ENCODE measurements at places on chromosomes 3 and 15. TPM values are rescaled to one million over a fixed set of nuclear protein-coding genes. Genes with fewer than 3 reads are reported as not detected.
A peak's percentile ranks its signal among the peaks of the same experiment; 100 is the strongest.

DNA sequence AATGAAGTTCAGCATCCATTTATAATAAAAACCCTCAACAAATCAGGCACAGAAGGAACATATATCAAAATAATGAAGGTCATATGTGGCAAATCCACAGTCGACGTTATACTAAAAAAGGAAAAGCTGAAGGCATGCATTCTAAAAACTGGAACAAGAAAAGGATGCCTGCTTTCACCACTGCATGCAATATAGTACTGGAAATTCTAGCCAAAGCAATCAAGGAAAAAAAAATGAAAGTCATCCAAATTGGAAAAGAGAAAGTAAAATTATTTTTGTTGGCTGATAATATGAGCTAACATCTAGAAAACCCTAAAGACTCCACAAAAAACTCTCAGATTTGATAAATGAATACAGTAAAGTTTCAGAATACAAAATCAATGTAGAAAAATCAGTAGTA lies 1123.2 kb downstream of the TBL1XR1 start:
- no peaks in the 10 kb centered on the region for H3K4me1 ChIP-seq
- no peaks in the 10 kb centered on the region for H3K27me3 ChIP-seq

DNA sequence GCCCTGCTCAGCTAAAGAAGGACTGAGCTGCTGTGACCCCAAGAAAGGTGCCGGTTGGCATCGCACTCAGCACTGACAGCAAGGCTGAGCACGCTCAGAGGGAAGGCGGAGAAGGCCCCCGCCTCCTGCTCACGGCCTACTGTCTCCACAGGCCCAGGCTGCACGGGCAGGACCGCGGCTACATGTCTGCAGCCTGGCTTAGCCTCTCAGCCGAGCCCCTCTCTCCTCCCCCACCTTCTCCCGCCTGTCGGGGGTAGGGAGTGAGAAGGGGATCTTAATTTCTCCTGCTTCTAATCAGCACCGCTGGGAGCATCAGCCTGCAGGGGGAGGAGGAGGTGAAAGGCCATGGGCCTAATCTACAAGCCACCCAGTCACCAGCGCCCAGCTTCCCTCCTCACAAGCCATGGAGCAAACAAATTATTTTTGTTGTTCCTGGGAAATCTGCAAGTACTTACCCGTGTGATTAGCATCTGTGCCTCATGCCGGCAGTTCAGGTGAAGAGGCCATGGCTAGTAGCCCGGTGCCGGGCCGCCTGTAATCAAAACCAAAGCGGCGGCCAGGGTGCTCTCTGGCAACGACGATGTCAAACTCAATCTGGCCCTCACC lies 68.1 kb downstream of the EPHB3 start:
- no peak for DNase-seq
- no peak overlapping the region for H3K4me3 ChIP-seq
- H3K4me1 ChIP-seq = no peaks in the 10 kb centered on the region
- no peaks in the 10 kb centered on the region for H3K27me3 ChIP-seq
- no peaks in the 10 kb centered on the region for H3K36me3 ChIP-seq

DNA sequence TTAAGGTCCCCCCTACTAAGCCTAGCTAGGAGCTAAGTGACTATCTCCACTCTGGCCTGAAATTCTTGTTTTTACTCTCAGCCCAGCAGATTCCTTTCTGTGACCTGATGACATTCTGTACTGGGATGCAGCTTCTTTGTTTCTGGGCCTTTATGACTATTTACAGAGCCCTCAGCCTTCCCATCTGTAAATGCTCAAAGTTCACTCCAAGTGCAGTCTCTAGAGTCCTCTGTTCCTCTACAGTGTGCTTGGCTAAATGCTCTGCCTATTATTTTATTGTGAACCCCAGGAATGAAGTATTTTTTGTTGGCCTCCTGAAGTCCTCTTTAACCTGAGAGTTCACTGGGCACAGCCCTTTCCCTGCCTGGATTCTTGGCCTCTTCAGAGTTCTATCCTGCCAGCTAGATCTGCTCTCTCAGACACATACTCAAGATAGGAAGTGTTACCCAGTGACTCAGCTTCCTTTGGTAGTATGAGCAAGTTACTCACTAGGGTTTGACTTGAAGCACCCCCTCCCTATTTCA lies 278.1 kb upstream of the P2RY1 start:
- H3K4me1 ChIP-seq = no peaks in the 10 kb centered on the region
- H3K27me3 ChIP-seq = no peaks in the 10 kb centered on the region
- H3K36me3 ChIP-seq = no peaks in the 10 kb centered on the region
- no peak overlapping the region for H3K4me3 ChIP-seq

- H3K4me1 ChIP-seq = peaks cover 3% of the 10 kb centered on the region
- no peaks in the 10 kb centered on the region for H3K27me3 ChIP-seq
- no peak overlapping the region for H3K4me3 ChIP-seq
- peak; percentile 36 for DNase-seq
- no peaks in the 10 kb centered on the region for H3K36me3 ChIP-seq
Observed at GRCh38 chr3:72907131-72907711, 19.4 kb downstream of the GXYLT2 start.

GRCh38 chr3:34196914-34197313 lies 398.5 kb downstream of the PDCD6IP start:
- no peaks in the 10 kb centered on the region for H3K4me1 ChIP-seq
- H3K4me3 ChIP-seq = no peak overlapping the region
- no peaks in the 10 kb centered on the region for H3K27me3 ChIP-seq
- no peak for DNase-seq
- peak overlapping the region; percentile 32 for H3K27ac ChIP-seq

GRCh38 chr3:113251817-113252216 lies 40.5 kb downstream of the BOC start:
- no peaks in the 10 kb centered on the region for H3K36me3 ChIP-seq
- no peak overlapping the region for H3K4me3 ChIP-seq
- DNase-seq = no peak
- H3K4me1 ChIP-seq = no peaks in the 10 kb centered on the region

DNA sequence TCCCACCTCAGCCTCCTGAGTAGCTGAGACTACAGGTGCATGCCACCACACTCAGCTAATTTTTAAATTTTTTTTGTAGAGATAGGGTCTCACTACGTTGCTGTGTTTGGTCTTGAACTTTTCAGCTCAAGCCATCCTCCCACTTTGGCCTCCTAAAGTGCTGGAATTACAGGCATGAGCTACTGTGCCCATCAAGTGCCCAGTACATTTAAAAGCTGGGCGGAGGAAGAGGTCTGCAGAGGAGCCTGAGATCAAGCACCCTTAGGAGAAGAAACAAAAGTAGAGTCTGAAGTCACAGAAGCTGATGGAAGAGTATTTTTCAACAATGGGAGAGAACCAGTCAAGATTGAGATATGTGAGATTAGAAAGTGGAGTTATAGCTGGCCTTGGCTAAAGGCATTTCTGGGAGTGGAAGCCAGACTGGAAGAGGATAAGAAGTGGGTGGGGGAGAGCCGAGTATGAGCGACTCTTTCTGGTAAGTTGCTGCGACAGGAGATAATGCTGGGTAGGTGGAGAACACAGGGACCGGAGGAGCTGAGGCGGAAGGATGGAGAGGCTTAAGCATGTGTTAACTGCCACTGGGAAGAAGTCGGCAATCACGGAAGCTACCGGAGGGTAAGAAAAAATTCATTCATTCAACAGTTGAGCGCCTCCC lies 782 bp upstream of the IREB2 start:
- no peaks in the 10 kb centered on the region for H3K27me3 ChIP-seq
- no peaks in the 10 kb centered on the region for H3K4me1 ChIP-seq
- peak overlapping the region; percentile 100 for H3K4me3 ChIP-seq
- H3K27ac ChIP-seq = peak overlapping the region; percentile 99

GRCh38 chr15:93065641-93066045 lies 23.4 kb downstream of the RGMA start:
- H3K27ac ChIP-seq = peak overlapping the region; percentile 40
- no peaks in the 10 kb centered on the region for H3K36me3 ChIP-seq
- no peak overlapping the region for H3K4me3 ChIP-seq
- H3K27me3 ChIP-seq = no peaks in the 10 kb centered on the region
- peaks cover 18% of the 10 kb centered on the region for H3K4me1 ChIP-seq

DNA sequence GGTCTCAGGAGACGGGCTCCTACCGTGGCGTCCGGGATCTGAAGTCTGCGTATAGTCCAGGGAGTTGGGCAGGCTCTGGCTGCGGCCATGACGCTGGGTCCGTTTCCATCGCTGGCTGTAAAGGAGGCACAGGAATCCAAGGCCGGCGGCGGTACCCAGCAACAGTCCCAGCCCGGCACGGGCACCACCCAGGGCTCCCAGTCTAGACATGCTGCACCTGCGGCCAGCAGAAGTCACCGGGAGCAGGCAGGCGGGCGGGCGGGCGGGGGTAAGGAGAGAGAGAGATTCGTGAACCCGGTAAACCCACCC lies 526 bp downstream of the RMDN3 start:
- H3K36me3 ChIP-seq = no peaks in the 10 kb centered on the region
- H3K27ac ChIP-seq = peak overlapping the region; percentile 93
- H3K4me1 ChIP-seq = no peaks in the 10 kb centered on the region
- peak overlapping the region; percentile 77 for H3K4me3 ChIP-seq

DNA sequence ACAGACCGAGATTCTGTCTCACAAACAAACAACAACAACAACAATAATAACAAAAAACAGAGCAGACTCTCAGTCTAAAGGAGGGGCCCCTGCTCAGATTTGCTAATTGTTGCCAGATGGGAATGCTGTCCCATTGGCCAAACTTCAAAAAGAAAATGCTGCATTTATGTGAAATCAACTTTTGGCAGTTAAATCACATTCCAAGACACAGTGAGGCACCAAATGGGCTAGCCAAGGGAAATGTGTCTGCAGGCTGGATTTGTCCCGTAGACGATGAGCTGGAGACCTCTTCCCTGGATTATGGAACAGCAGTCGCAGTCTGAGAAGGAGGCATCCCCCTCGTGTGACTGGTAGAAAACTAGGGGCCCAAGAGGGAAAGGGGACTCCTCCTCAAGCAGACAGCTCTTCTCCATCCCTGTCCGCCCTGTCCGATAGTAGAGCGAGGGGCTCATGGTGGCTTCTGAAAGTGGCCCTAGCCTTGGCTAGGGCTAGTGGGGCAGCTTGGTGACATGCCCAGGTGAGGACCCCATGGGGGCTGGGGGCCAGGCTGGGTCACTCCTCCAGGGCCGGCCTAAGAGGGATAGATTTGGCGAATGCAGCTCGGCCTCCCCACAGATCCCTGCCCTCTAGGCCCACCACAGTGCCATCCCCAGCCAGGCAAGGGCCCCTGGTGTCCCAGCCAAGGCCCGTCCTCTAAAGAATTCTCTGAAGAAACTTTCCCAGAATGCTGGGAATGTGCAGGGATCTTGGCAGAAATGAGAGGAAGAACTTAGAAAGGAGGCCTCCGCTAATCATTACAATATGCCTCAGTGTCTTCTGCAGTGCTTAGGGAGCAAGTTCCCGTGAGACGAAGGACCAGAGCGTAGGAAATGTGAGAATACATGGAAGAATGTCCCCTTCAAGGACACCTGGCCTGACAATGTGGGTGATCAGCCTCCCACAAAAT lies 2.0 kb downstream of the SLC22A14 start:
- H3K4me1 ChIP-seq = no peaks in the 10 kb centered on the region
- H3K36me3 ChIP-seq = no peaks in the 10 kb centered on the region
- no peaks in the 10 kb centered on the region for H3K27me3 ChIP-seq
- DNase-seq = no peak

DNA sequence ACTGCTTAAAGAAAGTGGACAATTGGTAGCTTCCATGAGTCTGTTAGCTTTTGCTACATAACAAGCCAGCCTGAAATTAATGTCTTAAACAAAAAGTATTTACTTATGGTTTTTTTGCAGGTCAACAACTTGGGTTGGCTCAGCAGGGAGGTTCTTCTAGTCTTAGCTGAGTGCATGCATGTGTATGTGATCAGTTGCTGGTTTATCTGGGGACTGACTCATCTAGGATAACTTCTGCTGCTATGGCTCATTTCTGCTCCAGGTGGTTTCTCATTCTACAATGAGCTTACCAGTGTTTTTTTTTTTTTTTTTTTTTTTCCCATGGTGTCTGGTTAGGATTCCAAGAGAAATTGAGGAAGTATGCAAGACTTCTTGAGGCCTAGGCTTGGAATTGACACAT lies 244.7 kb downstream of the NSUN3 start:
- no peak overlapping the region for H3K27ac ChIP-seq
- H3K4me1 ChIP-seq = no peaks in the 10 kb centered on the region
- H3K36me3 ChIP-seq = no peaks in the 10 kb centered on the region
- no peak overlapping the region for H3K4me3 ChIP-seq
- DNase-seq = no peak
- H3K27me3 ChIP-seq = no peaks in the 10 kb centered on the region

- no peak overlapping the region for H3K4me3 ChIP-seq
- no peaks in the 10 kb centered on the region for H3K4me1 ChIP-seq
- H3K36me3 ChIP-seq = no peaks in the 10 kb centered on the region
- no peak for DNase-seq
- H3K27me3 ChIP-seq = no peaks in the 10 kb centered on the region
Observed at GRCh38 chr3:40658305-40658704, 133.5 kb downstream of the ZNF621 start.

DNA sequence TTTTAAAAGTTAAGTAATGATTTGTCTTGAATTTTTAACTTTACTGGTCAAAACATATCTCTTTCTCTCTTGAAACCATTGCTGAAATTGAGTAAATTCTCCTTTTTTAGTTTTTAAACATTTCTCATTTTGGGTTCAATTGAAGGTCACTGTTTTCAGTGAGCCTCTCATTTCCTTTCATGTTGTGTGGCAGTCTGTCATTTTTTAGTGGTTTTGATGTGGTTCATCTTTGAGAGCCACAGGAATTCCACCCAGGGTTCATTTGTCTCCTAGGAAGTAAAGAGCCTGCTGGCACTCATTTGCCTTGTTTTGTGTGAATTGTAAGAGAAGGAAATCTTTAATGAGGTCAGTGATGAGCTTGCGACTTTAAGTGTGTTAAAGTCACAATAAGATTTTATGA lies 10.4 kb downstream of the CLDN11 start:
- no peak for DNase-seq
- no peaks in the 10 kb centered on the region for H3K4me1 ChIP-seq
- no peaks in the 10 kb centered on the region for H3K27me3 ChIP-seq

GRCh38 chr15:94069844-94070243 lies 161.5 kb upstream of the MCTP2 start:
- no peak overlapping the region for H3K27ac ChIP-seq
- H3K4me1 ChIP-seq = no peaks in the 10 kb centered on the region
- H3K36me3 ChIP-seq = no peaks in the 10 kb centered on the region
- H3K4me3 ChIP-seq = no peak overlapping the region
- DNase-seq = no peak
- H3K27me3 ChIP-seq = no peaks in the 10 kb centered on the region

- H3K36me3 ChIP-seq = no peaks in the 10 kb centered on the region
- no peaks in the 10 kb centered on the region for H3K4me1 ChIP-seq
- peak overlapping the region; percentile 34 for H3K27ac ChIP-seq
- no peaks in the 10 kb centered on the region for H3K27me3 ChIP-seq
- no peak for DNase-seq
Observed at GRCh38 chr3:120441776-120442175, 9.0 kb downstream of the FSTL1 start.

The ZNF662 gene
- 17.4 TPM for total RNA-seq

The FGD5 gene
- 28.2 TPM for total RNA-seq

The ROBO1 gene
- 12.7 TPM for total RNA-seq

The BOC gene
- 48.8 TPM for total RNA-seq

The C2CD4A gene
- not detected for total RNA-seq

The C15orf62 gene
- 0.48 TPM for total RNA-seq
